Ureter (tissue), 1 donor: ENCODE measurements at places on chromosomes 7 and 10. TPM values are rescaled to one million over a fixed set of nuclear protein-coding genes. Genes with fewer than 3 reads are reported as not detected.

The BLOC1S2 gene
- total RNA-seq, result 34.4 TPM

The CYP2C19 gene
- not detected for total RNA-seq

- no peak for DNase-seq
Measured at GRCh38 chr7:39406467-39406866, 159.7 kb upstream of the YAE1 start.

The EN2 gene
- not detected for total RNA-seq

- peak; percentile 39 for DNase-seq
Measured at GRCh38 chr7:102321351-102322201, 34.7 kb downstream of the SPDYE6 start.

GRCh38 chr7:85232068-85232467 lies 45.2 kb upstream of the SEMA3D start:
- no peak for DNase-seq

GRCh38 chr10:1509011-1509530 lies 228.3 kb downstream of the ADARB2 start:
- no peak for DNase-seq

DNA sequence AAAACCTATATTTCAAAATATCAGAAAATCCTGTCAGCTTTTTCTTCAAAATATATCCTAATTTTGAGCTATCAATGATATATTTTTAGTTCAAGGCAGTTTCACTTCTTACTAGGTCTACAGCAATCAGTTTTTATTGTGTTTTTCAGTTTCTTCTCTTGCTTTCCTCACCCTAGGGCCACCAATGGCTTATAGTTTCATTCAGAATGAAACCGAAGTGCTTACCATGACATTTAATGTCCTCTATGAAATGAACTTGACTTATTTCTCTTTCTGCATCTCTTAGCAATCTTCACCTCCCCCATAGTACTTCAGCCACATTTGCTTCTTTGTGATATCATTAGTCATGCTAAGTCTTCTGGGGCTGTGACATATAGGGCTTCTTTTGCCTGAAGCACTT lies 100.3 kb downstream of the ARL5B start:
- DNase-seq, result no peak

DNA sequence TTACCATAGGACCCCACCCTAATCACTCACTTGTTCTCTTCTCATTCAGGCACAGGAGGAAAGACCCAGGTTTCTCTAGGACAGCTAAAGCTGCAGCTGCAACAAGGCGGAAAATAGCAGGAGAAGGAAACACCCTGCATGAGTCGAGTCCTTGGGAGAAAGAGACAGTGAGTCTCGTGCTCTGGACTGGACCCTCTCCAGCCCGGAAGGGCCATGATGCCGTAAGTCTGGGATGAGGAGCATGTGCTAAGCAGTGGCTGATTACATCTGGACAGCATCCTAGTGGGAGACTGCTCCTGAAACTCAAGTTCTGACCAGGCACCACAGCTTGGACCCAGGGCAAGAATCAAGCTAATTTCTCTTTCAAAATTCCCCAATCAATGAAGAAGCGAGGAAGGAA lies 39.4 kb downstream of the FBXW4 start:
- no peak for DNase-seq

The TAS2R41 gene
- not detected for total RNA-seq

DNA sequence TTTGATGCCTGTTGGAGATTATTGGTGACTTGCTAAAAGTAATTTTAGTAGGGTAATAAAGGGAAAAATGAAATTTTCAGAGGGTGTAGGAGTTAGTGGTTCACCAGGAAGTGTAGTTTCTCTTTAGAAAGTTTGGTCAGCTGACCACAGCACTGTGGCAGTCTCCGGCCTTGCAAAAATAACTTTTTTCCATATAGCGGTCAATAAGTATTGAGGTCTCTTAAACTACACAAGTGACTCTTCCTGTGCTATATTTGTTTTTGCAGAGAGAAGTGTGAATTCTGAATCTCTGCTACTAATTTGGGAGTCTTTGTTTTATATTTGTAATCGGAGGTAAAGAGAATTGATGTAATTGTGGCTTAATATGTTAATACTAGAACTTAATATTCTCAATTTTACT lies 24.3 kb downstream of the PTPN12 start:
- DNase-seq, result no peak

GRCh38 chr7:137628216-137628615 lies 218.6 kb downstream of the DGKI start:
- no peak for DNase-seq

GRCh38 chr10:37520488-37520887 lies 336.9 kb downstream of the ZNF248 start:
- DNase-seq, result no peak

- DNase-seq, result no peak
Measured at GRCh38 chr7:90569368-90569767, 26.8 kb upstream of the CDK14 start.

DNA sequence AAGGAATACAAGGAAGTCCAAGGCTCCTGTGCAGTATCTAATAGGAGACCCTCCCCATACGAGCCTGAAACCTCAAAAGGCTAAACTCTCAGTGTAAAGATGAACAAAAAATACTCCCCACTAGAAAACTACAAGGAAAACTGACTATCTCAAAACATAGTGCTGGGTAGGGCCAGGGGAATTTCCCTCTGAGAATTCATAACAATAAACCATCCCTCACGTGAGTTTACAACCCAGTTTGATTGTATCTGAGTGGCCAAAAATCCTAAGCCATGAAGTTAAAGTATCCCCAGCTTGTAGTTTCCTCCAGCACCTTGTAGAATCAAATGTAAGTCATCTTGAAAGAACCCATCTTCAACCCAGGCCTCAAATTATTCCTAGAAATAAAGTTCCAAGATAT lies 293.4 kb downstream of the CELF2 start:
- DNase-seq, result no peak

GRCh38 chr7:68470836-68471435 lies 1127.3 kb upstream of the AUTS2 start:
- no peak for DNase-seq

DNA sequence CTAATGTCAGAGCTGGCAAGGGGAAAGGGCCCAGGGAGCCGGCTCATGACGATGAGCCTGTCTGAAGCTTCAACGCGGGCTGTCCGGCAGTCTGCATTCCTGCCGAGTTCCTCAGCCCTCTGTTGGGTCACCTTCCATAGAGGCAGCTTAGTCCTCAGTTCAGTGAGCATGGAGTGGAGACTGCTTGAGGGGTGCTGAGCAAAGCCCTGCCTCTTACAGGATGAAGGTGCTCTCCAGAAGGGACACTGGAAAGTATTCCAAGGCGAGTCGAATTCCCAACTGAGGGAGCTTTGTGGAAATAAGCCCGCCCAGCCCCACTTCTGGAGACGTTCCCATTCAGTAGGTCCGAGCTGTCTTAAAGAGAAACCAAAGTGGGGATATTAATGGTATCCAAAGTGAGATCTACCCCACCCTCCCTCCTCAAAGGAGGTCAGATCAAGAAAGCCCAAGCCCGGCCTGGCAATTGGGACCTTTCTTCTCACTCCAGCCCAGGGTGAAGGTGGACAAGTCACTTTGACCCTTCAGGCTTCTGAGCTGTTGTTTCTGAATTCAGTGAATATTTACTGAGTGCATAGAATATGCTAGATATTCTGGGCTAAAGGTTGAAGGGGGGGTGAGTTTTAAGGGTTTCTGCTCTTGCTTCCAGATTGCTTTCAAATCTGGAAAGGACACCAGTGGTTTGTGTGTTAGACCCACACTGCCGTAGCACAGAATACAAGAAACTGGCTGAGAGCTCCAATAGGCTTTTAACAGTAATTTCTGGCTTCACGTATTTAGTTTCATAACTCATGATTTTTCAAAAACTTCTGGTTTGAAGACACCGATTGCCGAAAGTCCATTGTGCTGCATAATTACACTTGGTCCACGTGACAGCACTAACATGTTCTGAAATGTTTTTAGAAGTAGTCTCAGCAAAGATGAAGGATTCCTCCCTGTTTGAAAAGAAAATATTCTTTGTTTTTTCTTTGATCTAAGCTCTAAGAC lies 3.5 kb downstream of the EGFR start:
- no peak for DNase-seq

GRCh38 chr7:7504910-7505704 lies 30.6 kb downstream of the COL28A1 start:
- DNase-seq, result no peak

GRCh38 chr7:10571759-10572158 lies 401.9 kb upstream of the PHF14 start:
- DNase-seq, result no peak

DNA sequence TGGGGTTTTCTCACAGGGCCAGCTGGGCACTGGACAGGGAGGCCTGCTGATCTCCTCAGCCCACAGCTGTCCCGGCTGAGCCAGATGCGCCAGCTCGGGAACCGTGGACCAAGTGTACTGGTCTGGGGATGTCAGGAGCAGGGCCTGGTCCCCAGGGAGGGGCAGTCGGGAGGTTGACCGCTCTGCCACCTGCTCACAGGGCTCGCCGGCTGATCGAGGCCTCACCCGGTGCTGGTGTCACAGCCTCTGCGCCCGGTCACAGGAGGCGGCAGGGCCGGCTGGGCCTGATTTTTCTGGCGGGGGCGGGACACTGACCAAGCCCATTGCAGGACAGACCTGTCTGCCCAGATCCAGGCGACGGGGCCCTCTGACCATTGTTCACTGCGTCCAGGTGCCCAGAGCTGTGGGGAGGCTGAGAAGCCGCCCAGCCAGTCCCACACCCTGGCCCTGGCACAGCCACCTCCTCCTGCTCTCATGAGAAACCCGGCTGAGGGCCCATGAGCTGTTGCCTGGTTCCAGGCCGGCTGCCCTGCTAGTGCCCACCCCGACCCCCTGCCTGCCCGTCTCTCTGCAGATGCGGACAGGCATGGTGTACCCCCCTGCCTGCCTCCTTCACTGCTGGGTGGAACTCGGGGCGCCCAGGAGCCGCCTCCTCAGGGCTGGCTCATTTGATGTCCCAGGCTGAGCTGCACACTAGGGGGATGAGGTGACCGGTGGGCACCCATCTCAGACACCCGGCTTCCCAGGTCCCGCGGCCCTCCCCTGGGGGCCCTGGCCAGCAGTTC lies 3.0 kb upstream of the TMEM184A start:
- peak; percentile 82 for DNase-seq
